NCI-H2081 treated with DMSO at 0.1 percent for 48 hours (cell line): ENCODE measurements at places on chromosomes 3 and 15.

GRCh38 chr3:144270100-144270499, 298.5 kb downstream of the DIPK2A start:
- DNase-seq: no peak

DNA sequence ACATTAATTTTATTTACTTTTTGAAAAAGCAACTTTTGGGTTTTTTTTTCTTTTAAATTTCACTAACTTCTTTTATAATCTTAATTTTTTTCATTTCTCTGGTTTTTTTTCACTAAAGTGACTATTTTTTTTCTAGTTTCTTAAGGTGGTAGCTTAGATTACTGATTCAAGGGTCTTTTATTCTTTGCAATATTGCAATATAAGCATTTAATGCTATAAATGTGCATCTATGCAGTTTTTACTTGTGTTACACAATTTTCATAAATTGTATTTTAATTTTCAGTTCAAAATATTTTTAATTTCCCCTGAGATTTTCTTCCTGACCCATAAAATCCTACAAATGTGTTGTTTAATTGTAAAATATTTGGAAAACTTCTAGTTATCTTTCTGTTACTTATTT, 535.8 kb downstream of the GABRG3 start:
- no peak for DNase-seq

- no peak for DNase-seq
These were observed 394.0 kb downstream of the FOXP1 start for GRCh38 chr3:71189480-71189879.

DNA sequence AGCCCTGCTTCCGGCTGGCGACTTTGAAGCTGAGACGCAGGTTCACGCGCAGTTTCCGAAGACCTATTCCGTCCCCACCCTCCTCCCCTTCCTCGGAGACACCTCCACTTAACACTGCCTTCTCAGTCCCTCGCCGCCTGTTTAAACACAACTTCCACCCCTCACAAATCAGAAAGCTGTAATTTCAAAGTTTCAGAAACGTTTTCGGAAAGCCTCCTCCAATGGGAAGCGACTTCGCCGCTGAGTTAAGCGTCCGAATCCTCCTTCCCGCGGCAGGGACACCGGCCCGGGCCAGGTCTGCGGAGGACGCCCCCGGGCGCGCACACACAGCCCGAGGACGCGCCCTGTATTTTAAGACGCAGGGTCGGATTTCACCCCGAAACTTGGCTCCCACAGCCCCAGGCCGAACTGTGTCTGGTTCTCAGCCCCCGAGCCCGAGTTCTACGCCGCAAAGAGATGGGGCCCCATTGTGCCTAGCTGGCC, 559 bp upstream of the LRRN1 start:
- DNase-seq: no peak

- DNase-seq: no peak
These were observed 24.2 kb downstream of the NBEAL2 start for GRCh38 chr3:47003461-47004368.

- DNase-seq: no peak
These were observed 9.1 kb upstream of the CALML4 start for GRCh38 chr15:68213991-68214837.

DNA sequence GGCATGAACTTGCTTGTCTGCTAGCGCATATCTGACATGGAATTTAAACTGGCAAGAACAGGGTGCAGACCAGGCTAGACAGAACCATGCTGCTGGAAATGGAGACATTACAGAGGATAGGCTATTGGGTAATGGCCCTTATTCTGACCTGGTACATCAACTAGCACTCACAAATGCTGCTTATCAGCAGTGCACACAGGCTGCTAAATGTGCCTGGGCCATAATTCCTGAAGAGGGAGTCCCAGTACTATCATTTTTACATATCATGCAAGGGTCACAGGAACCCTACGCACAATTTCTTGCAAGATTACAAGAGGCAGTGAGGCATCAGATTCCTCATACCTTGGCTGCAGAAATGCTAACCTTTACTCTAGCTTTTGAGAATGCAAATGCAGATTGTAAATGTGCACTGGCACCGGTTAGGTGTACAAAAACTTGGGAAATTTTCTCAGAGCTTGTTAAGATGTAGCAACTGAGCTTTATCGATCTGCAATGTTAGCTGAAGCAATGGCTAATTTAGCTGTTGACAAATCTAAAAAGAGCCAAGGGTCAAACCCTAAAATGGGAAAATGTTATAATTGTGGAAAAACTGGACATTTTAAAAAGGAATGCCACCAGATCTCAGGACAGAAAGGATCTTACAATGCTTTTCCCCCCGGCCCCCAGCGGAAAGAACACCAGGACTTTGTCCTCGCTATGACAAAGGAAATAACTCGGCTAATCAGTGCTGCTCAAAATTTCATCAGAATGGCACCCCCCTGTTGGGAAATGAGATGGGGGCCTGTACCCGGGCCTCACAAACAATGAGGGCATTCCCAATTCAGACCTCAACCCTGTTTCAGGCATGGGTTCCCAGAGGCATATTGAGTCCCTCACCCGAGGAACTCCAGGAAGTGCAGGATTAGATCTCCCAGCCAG, 21.1 kb downstream of the CCRL2 start:
- no peak for DNase-seq

GRCh38 chr15:78129077-78129750, 2.0 kb downstream of the CIB2 start:
- no peak for DNase-seq

GRCh38 chr3:125003369-125003853, 52.4 kb downstream of the HEG1 start:
- DNase-seq: no peak

DNA sequence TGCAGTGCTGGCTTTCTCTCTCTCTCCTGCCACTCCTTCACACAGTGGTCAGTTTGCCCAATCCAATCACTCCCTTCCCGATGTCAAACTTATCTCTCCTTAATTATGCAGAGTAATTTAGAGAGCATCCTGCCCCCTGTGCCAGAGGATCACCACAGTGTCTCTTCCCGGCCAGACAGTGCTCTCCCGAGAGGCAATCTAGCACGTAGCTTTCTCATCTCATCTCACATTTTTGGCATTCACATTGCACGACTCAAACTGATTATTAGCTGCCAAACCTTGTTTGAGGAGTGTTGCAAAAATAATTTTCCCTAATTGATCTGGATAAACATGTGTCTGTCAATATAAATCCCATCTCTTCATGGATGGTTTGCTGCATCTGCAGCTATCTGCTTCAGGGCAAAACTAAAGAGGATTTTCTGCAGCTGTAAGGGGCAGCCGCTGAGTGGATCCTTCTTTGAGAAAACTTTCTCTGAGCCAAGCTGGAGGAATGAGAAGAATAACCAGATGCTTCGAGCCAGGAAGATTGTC, 37.8 kb downstream of the SSUH2 start:
- DNase-seq: no peak

DNA sequence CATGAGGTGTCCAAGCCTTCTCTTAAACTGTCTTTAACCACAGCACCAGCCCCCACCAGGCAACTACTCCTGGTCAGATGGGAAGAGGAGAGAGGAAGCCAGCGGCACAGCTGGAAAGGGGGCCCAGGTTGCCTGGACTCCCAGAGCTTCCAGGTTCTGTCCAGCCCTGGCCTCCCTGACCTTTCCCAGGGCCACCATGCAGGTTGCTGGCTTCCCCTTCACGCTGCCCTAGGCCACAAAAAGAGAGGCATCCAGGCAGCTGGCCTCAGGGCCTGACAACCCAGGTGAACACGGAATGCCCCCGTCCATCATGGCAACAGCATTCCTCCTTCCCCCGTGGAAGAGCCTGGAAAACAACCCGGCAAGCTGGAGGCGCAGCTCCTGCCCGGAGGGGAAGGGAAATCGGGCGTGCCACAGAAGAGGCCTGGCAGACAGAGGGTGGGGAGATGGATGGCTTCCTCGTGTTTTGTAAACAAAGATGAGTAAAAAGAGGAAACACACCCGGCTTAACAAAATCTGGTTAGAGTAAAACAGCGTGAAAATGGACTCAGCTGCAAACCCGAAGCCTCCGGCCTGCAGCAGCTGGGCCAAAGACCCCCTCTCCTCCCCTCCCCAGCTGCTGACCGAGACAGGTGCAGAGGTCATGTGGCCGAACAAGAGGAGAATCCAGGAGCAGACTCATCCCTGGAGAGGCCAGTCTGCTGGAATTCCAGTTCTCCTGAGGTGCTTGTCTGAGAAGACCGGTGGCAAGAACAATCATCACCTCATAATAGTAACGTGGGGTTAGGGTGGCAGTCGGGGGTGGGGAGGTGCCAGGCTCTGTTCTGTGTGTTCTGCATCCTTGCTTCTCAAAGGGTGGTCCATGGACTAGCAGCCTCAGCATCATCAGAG, 15.5 kb downstream of the BMF start:
- no peak for DNase-seq

DNA sequence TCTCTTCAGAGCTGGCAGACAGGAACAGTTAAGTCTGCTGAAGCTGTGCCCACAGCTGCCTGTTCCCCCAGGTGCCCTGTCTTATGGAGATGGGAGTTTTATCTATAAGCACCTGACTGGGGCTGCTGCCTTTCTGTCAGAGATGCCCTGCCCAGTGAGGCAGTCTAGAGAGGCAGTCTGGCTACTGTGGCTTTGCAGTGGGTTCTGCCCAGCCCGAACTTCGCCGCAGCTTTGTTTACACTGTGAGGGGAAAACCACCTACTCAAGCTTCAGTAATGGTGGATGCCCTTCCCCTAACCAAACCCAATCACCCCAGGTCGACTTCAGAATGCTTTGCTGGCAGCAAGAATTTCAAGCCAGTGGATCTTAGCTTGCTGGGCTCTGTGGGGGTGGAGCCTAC, 91.2 kb downstream of the SLC25A26 start:
- no peak for DNase-seq

DNA sequence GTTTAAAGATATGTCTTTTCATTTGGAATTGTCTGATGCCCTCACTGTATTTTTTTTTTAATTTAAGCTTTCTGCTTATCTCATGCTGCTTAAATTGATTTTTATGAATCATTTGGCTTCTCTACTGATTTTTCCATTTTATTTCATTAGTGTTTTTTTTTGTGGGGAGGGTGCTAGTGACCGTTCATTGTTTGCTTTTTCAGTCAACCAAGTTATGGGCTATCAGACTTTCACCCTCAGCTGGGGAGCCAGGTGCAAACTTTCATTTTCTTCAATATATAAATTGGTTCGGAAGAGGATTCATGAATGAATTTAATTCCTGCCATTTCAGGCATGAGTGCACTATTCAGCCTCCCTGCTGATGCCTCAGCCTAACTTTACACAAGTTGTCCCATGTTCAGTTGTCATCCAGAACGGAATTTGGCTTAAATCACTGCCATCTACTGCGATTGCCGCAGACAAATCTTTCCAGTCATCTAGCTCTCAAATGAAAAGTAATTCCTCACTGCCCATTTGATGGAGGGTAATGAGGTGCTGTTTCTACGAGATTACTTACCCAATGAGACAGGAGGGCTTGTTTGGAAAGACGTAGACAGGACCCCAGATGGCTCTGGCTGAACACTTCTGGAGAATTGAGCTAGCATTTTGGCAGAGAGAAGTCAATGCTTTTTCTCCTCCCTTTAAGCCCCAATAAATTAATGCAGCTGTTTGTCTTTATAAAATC, 89.9 kb upstream of the RORA start:
- no peak for DNase-seq
